KBM-7 (cell line): ENCODE measurements at places on chromosomes 4 and X.

DNA sequence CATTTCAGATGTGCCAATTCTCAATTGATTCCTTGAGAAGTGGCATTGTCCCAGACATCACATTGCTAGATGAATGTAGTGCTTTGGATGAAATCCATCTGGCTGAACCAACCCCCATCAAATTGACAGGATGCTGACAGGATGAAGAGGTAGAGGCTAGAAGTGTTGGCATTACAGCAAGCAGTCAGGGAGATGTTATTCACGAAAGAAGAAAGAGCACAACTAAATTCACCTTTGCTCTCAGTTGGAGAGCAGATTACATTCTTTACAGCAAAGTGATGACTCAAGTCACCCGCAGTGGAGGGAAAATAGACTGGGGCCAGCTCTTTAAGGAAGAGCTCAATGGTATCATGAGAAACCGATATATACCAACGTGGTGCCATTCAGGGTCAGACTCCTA lies 259.6 kb downstream of the C4orf33 start:
- DNase-seq, result no peak

- no peak for DNase-seq
These were observed 31.4 kb upstream of the ADH1C start for GRCh38 chr4:99383833-99384392.

DNA sequence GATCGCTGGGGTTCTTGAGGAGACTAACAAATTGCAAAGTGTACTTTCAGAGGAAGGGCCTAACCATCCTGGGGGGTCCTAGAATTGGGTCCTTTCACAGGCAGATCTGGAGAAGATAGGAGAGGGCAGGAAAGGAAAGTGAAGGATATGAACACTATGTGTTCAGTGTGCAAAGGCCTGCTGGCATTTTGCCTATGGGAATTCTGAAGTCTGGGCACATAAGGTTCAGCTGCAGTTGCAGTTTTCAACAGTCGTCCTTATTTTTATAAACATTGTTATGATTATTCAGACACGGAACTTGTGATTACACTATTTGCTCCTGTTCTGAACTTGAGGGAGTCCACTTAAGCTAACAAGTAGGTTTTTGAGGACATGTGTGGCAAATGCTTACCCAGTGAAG lies 1.3 kb upstream of the SLC25A5 start:
- no peak for DNase-seq

DNA sequence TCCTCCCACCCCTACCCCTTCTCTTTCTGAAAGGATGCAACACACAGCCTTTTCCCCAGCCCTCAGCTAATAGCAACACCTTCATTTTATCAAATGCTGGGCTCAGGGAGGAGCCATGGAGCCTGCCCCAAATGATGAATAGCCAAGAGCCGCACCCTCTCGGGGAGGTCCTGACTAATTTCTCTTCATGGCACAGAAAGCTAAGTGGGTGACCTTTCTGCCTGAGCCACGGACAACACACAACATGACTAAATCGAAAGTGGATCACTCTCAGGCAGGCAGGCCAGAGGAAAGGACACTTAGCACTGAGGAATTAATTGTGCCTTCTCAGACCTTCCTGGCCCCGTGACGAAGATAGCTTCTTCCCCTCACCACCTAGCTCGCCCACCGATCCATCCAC lies 165.1 kb upstream of the RAI2 start:
- no peak for DNase-seq

DNA sequence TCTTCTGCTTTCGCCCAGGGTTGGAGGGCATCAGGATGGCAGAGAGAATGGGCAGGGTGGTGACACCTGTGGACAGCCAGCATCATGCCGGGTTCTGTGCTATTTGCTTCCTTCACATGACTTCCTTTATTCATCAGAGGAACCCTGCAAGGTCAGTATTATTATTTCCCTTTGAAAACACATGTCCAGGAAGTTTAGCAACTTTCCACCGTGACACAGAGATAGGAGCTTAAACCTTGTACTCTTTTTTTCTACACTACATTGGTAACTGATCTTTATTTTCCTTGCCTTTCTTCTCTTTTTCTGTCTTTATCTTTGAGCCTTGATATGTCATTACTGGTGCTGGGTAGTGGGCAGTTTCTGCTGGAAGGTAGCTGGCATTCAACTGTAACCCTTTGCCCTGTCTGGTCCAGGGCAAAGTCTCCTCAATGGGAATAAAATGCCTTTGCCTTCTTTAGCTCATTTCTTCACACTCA lies 5.0 kb upstream of the MGST2 start:
- DNase-seq, result no peak

GRCh38 chrX:16807548-16807947 lies 21.3 kb downstream of the TXLNG start:
- DNase-seq, result peak; percentile 38

- DNase-seq, result no peak
These were observed 386 bp upstream of the TMEM184C start for GRCh38 chr4:147616849-147617172.

DNA sequence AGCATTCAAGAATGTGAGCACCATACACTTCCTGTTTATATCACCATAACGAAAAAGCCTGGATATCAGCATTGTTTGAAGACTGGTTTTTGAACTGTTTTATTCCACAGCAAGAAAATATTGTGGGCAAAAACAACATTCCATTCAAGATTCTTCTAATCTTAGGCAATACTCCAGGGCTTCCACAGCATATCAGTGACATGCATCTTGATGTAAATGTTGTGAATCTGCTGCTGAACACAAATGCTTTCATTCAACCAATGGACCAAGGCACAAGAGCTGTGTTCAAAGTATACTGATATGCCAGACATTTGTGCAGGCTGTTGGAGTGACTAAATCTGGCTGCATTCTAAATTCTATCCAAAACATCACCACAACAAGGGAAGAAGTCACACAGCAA lies 260.1 kb upstream of the ETNPPL start:
- DNase-seq, result no peak

- no peak for DNase-seq
These were observed 51.0 kb downstream of the KDR start for GRCh38 chr4:55074386-55074785.

DNA sequence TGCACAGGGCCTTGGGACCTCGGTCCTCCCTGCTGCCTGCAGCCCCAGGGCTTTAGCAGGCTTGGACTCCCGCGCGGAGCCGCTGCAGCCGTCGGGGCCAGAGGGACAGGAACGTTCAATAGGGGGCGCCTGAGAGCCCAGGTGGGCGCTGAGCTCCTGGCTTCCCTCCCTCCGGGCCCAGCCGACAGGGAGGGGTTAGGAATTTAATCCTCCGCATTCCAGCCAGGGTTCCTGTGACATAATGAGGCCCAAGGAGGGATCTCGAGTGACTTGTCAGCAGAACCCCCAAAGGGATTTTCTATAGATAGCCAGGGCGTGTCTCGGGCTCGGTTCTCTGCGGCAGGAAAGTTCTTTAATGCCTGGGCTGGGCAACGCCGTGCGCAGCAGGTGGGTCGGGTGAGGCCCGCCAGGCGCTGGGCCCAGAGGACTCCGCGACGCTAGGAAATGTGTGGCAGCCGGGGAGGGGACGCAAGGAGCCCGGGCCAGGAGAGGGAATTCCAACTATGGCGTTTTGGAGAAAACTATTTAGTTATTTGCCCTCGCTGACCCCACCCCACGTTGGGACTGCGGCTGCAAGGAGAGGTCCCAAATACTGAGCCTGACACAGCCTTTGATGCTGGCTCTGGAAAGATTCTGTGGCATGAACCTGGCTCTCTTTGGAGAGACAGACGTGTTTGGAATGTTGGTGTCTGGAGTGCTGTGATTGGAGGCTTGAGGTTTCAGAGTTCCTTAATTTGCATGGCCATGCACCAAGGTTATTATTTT lies 285.2 kb upstream of the GATB start:
- DNase-seq, result no peak

DNA sequence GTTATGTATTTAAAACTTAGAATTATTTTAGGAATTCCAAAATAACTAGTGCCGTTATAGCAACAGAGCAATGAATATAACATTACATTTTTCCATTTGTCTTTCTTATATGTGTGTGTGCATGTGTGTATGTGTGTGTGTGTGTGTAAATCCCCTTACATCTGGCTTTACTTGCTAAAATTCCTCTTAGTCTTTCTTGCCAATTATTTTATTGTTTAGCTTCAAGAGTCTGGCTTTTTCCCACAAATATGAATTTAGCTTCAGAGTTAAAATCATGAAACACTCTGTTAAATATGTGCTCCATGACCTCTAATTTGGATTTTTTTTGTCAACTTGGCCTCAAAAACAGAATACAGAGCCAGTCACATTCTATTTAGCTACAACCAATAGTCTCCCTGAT lies 18.9 kb downstream of the FGF13 start:
- DNase-seq, result no peak

DNA sequence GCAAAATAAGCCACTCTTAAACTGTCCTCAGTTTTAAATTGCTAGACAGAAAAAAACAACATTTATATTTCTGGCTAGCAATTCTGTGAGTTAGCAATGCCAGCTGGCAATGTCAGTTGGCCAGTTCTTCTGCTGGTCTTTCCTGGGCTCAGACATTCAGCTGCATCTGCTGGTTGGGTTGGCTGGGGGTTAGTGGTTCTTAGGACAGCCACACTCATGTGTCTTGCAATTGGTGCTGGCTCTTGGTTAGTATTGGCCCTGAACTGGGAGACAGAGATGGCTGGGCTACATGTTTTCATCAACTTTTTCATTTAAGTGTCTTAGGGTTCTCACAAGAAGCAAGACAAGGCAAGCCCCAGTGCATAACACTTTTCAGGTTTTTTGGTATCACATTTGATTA lies 48.0 kb upstream of the PDLIM5 start:
- no peak for DNase-seq

GRCh38 chr4:102734591-102735385 lies 26.0 kb downstream of the MANBA start:
- DNase-seq, result peak; percentile 87

DNA sequence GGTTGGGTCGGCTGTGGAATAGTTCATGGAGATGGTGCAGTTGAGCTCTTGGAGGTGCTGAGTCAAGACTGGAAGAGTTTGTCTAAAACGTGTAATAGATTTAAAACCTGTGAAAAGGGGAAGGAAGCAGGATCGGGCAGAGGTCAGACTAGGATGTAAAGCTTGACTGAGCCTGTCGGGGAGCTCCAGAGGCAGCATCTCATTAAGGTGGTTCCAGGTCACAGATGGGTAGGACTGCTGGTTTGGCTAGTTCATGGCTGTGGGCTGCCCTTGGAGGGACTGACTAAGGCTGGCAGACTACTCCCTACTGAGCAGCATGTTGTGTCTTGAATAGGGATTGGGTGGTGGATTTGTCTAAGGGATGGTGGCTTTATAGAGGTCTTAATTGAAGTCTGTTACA lies 28.4 kb upstream of the WDR1 start:
- DNase-seq, result peak; percentile 72

GRCh38 chr4:56906489-56907393 lies 959 bp upstream of the REST start:
- DNase-seq, result peak; percentile 35

GRCh38 chr4:133483600-133484246 lies 334.6 kb downstream of the PCDH10 start:
- DNase-seq, result peak; percentile 72

DNA sequence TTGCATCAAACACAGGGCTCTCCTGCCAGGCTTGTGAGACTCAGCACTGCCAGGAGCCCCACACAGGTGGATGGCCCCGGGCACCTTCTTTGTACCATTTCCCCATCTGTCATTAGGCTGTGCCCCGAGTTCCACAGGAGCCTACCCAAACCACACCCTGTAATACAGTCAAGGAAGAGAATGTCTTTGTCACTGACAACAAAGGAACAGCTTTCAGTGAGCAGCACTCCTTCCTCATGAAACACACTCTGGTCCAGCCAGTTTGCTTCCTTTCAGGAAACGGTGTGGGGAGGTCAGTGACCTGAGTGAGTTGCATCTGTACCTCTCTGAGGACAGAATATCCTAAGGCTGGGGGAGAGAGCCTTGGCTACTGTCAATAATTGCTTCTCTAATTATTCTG lies 53.7 kb downstream of the LNX1 start:
- no peak for DNase-seq

DNA sequence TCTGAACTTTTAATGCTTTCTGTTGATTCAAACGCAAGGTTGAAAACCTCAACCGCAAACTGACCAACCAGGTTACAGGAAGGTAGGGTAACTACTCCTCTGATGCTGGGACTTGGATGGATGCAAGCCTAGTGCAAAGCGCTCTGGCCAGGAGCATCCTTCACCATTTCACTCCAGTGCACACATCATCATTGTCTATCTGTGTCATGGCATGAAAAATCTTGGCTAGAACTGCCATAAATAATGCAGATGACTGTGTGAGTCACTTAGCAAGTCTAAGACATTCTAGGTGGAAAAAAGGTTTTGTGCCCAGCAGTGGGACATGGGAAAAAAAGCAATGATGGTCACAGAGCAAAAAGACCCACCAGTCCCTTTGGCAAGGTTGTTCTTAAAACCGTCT lies 10.9 kb downstream of the ADGRA3 start:
- no peak for DNase-seq

DNA sequence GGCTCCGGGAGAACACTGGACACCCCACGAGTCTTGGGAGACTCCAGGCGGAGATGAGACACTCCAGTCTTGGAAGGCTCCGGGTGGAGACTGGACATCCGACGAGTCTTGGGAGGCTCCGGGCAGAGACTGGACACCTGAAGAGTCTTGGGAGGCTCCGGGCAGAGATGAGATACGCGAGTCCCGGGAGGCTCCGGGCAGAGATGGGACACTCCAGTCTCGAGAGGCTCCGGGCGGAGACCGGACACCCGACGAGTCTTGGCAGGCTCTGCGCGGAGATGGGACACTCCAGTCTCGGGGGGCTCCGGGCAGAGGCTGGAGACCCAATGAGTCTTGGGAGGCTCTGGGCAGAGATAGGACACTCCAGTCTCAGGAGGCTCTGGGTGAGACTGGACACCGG lies 28.1 kb upstream of the LANCL3 start:
- DNase-seq, result no peak

DNA sequence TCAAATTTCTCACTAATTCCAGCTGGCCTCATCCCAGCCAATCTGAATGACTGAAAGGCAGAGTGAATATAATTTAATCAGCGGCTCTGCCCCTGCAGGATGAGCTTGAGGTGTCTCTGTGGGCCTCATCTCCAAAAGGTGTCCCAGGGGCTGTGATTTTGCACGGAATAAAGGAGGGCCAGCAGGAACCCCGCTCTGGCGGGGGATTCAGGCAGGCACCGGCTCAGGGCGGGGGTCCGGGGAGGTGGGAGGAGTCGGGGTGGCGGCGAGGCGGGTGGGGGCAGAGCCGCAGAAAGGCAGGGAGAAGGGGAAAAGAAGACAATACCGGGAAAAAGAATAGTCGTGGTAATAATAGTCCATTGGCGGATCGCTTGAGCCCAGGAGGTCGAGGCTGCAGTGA lies 16.0 kb upstream of the ERCC6L start:
- DNase-seq, result no peak

DNA sequence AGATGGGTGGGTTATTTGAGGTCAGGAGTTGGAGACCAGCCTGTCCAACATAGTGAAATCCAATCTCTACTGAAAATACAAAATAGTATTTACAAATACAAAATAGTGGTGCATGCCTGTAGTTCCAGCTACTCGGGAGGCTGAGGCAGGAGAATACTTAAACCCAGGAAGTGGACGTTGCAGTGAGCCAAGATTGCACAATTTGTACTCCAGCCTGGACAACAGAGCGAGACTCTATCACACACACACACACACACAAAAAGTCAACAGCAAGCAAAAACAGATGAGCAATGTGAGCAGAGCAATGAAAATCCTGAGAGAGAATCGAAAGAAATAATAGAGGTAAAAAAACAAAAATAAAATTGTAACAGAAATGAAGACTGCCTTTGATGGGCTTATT lies 168.8 kb downstream of the PCDH18 start:
- no peak for DNase-seq

- DNase-seq, result no peak
These were observed 23.7 kb downstream of the DCHS2 start for GRCh38 chr4:154467886-154468285.

- no peak for DNase-seq
These were observed 421.9 kb upstream of the DIPK2B start for GRCh38 chrX:45622538-45622937.

- DNase-seq, result no peak
These were observed 67.2 kb upstream of the NPNT start for GRCh38 chr4:105828074-105828473.
